ENCODE measurements at places on chromosomes 12 and 14.

DNA sequence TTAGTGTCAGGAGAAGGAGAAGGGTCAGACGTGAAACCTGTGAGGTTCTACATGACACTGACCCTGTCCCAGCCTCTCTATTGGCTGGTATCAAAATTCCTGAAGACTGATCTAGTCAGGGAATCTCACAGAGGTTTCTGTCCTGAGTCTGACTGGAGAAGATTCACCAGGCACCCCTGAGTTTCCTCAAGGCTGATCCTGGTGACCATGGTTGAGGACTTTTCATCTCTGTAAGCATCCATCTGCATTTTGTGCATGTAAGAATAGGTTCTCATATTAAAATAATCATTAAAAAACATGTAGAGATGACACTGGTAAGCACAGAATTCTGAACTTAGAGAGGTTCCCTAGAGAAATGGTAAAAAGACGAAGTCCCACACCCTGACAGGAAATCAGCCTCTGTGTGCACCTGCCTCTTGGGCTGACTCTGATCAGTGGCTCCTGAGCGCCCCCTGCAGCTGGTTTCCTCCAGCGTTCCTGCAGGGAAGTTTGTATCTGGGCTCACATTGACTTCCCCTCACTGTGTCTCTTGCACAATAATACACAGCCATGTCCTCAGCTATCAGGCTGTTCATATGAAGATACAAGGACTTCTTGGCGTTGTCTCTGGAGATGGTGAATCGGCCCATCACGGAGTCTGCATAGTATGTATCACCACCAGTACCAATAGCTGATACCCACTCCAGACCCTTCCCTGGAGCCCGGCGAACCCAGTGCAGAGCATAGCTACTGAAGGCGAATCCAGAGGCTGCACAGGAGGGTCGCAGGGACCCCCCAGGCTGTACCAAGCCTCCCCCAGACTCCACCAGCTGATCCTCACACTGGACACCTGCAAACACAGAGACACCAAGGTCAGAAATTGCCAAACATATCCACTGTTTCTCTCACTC, 991.9 kb downstream of the TMEM121 start:
- peak; percentile 84 for DNase-seq

DNA sequence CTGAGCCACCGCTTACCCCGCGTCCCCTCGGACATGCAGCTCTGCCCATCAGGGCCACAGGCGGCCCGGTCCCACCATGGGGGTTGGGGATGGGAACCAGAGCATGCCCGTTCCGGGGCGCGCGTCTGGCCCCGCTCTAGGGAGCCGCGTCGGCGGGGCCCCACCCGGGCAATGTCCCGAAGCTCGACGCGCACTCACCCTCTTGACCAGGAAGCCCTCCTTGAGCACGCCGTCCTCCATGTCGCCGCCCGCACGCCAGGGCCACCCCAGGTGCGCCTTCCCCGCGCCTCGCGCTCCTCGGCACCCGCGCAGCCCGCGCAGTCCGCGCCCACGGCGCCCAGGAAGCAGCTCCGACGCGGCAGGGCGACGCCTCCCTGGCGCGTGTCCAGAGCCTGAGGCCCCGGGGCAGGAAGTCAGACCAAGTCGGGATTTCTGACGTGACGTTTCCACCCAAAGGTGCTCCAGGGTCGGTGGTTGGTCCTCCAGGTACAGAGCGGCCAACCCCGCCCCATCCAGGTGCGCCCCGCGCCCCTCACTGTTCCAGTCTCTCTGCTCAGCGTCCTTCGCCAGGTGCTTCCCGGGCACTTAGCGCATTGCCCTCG, at the start of gene PLEK2:
Gene PLEK2, minus strand, starts transcription at position 346 of the 602 bp plus-strand sequence. Its CDS starts 106 bp downstream, at position 240.
- peak; percentile 54 for DNase-seq

DNA sequence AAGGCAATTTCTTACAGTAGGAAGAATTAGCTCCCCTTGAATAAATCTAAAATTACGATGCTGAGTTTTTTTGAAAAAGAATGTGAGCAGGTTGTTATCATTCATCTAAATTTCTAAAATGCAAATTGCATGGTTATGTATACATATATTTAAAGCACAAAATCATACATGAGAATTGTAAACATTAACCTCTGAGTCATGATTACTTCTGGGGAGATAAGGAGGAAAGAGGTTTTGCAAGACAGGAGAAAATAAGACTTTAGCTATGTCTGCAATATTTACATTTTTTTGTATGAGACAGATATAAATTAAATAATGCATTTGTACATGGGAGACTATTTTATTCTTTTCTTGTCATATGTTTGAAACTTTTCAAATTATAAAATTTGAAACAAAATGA, 72.2 kb downstream of the TSPAN8 start:
- no peak for DNase-seq

- no peak for DNase-seq
Observed at GRCh38 chr14:31590206-31590605, 29.0 kb downstream of the NUBPL start.

- DNase-seq: no peak
Observed at GRCh38 chr12:29204521-29204920, 55.4 kb downstream of the FAR2 start.

DNA sequence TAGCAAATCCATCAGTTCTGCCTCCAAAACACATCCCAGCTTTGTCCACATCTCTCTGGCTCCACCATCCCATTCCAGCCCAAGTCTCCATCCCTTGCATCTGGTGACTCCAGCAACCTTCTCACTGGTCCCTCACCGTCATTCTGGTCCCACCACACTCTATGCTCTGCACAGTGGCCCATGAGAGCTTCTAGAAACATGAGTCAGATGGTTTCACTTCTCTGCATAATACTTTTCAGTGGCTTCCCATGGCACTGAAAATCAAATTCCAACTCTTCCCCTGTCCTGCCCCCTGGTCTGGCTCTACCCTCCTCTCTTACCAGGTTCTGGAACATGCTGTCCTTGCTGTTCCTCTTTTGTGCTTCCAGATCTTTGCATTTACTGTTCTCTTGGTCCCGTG, 17.2 kb upstream of the C12orf76 start:
- DNase-seq: no peak

GRCh38 chr12:20099395-20100183, 268.7 kb upstream of the PDE3A start:
- no peak for DNase-seq

- no peak for DNase-seq
Observed at GRCh38 chr14:49598189-49598484, 603 bp upstream of the LRR1 start.

DNA sequence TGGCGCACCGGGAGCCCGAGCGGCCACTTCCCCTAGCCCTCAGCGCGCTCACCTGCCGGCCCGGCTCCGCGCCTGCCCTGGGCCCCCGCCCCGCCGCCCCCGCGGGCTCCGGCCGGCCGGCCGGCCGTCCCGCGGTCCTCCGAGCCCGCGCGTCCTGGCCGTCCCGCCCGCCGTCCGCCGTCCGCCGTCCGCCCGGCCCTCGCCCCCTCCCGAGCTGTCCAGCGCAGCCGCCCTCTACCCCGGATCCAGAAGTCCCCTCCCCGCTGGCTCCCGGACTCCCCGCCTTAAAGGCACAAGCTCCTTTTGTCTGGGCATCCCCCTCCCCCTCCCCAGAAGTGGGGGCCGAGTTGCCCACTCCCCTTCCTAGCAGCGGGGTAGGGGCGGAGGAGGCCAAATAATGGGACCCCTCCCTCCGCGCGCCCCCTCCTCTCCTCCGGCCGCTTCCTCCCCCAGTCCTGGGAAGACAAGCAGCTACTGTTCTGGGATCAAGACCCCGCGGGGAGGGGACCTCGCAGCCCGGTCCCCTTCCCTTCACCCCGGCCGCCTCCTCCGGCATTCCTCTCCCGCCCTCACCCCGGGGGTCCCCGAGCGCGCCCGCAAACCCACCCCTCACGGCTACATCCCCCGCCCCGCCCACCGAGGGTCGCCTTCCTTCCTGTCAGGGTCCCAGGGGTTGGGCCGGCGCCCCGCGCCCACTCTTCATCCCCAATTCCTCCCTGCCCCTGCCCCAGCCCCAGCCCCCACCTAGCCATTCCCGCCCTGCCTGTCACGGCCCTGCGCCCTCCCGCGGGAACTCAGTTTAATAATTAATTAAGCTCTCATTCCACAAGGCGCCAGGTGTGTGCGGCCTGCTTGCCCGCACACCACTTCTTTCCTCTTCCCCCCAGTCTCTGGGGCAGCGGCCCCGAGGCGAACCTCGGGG, at the start of gene ADCY6:
Gene ADCY6, minus strand, starts transcription at position 236 of the 922 bp plus-strand sequence. CDS start 5,655 bp downstream, outside the sequence.
- DNase-seq: no peak

DNA sequence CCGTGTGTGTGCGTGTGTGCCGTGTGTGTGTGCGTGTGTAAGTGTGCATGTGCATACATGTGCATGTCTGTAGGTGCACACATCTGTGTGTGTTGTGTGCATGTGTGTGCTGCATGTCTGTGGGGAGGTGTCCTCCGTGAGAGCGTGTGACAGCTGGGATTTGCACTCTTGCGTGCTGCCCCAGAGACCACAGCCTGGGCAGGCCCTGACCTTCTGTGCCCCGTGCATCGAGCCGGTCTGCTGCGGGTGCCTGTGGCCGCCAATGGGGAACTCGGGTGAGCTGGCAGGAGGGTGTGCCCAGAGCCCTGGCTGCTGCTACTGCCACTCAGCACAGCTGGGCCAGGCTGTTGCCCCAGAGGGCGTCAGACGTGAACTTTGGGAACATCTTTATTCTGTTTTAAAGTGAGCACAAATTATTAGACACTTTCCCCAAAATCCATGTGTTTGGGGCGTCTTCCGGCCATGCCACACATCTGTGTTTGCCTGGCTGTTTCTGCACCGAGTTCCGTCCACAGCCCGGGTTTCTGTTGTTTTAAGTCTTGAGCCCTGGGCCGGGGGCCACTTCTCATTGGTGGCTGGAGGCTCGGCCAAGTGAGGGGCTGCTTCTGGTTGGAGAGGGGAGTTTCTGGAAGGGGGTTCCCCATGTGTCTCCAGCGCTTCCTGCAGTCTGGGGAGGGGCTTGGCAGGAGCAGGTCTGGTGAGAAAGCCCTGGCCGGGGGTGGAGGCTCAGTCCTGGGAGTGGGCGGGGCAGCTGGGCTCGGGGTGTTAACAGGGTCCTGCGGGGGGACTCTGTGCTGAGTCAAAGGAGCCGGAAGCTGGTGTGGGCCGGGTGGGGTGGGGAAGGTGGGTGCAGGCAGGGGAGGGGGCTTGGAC, 7.6 kb downstream of the CEP170B start:
- no peak for DNase-seq

- DNase-seq: no peak
Observed at GRCh38 chr12:131089531-131090273, 136.0 kb downstream of the ADGRD1 start.

DNA sequence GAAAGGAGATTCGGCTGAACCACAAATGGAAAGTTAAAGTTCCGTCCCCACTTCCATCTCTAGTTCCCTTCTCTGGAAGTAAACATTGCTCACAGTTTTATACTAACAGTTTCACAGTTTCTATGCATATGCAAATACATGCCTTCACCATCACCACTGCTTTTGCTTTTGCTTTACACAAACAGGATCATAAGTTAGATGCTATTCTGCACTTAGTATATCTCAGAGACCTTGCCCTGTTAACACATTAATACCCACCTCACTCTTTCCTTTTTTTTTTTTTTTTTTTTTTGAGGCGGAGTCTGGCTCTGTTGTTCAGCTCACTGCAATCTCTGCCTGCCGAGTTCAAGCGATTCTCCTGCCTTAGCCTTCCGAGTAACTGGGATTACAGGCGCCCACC, 890 bp downstream of the TEP1 start:
- DNase-seq: peak; percentile 52

GRCh38 chr14:100617410-100618317, 30.4 kb upstream of the BEGAIN start:
- DNase-seq: no peak

- DNase-seq: no peak
Observed at GRCh38 chr12:46133751-46134150, 135.1 kb downstream of the SLC38A1 start.

DNA sequence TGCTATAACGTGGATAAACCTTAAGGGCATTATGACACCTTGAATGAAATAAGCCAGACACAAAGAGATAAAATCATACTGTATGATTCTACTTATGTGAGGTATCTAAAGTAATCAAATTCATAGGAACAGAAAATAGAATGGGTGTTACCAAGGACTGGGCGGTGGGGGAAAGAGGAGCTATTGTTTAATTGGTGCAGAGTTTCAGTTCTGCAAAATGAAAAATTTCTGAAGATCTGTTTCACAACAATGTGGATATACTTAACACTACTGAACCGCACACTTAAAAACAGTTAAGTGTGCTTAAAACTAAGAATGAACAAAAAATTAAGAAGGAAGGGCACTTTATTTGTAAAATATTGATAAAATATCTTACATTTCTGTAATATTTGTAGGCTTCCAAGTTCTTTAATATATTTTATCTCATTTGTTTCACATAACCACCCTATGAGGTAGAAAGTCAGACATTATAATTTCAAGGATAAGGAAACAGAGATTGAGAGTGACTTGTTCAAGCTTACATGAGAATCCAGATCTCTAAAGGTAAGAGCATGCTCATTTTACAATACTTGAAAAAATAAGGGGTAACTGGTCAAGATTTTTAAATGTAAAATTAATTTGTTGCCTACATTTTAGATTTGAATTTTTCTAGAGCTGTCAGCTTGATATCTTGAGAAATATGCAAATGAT, 14.9 kb downstream of the LTA4H start:
- DNase-seq: no peak

DNA sequence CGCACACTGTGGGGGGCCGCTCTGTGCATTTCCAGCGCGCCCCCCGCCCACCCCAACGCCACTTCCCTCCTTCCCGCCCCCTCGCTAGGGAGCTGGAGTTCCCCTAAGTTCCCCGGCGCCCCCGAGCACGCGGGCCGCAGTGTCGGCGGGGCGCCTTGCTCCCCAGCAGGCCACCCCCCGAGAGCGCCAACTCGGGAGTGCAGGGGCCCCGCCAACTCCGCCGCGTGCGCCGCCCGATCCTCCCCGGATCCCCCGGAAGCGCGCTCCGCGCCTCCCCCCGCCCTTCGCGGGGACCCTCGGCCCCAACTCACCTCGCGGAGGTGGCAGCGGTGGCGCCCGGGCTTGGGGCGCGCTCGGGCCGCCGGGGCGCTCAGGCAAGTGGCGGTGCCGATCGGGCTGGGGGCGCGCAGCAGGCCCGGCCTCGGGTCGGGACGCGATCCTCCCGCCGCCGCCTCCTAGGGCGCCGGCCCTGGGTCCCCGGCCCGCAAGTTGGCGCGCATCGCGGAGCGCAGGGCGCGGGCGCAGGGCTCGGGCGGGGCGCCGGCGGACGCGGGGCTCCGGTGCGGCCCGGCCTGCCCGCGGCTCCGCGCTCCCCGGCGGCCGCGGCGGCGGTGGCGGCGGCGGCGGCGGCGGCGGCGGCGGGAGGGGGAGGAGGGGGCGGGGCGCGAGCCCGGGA, at the start of gene NCOR2:
Gene NCOR2, minus strand, starts transcription at position 616 of the 676 bp plus-strand sequence. CDS start 72,361 bp downstream, outside the sequence.
- peak; percentile 58 for DNase-seq

DNA sequence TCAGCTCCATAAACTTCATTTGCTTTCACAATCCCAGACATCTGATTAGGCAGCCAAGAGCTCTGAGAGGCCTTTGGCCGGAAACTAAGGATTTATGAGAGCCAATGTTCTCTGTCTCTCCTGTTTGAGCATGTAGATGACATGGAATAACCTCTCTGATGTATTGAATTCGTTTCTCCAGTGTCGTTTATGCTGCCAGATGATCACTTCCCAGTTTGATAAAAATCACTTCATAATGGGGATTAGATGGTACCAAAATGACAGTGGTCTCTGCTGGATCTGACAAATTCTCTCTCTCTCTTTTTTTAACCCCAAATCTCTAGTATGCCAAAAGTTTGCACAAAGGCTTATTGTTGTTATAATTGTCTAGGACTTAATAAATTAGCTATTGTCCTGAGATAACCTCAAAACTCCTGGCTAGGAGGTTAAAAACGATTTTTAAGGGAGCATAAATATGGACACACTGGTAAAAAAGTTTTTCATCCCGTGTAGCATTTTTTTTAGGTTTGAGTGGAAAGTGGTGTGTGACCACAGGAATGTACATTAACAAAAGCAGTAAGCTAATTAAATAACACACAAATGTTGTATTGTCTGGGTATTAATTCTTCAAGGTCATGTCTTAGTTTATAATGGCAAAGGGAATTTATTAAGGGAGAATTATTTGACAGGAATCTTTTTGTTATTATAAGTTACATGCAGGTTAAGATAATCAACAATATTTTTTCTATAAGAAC, 82.6 kb upstream of the USP44 start:
- no peak for DNase-seq

Measured in CD4-positive, alpha-beta T cell treated with Interleukin-17A for 1 hour (primary cell).